ENCODE measurements at places on chromosomes 13 and 19. TPM values are rescaled to one million over a fixed set of nuclear protein-coding genes. Genes with fewer than 3 reads are reported as not detected.

GRCh38 chr13:52454459-52454819 is 839 bp upstream of the CKAP2 start:
- no peak for DNase-seq

- DNase-seq: no peak
Observed at GRCh38 chr13:106466691-106467426, 68.6 kb downstream of the EFNB2 start.

- DNase-seq: no peak
Observed at GRCh38 chr13:34765446-34766180, 176.5 kb upstream of the NBEA start.

DNA sequence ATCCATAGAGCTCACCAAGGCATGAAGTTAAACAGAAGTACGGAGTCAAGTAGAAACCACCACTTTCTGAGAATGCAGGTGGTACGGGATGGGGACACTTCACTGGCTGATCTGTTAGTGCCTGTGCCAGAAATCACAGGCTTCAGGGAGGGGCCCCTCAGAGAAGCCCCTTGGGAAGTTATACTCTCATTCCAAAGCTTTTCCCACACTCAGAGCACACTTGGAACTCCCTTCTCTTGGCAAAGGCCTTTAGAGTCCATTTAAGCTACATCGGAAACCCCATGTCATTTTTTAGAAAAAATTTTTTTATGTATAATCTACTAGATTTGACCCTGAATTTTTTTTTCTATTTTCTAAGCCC is 80.7 kb upstream of the WASF3 start:
- DNase-seq: no peak

DNA sequence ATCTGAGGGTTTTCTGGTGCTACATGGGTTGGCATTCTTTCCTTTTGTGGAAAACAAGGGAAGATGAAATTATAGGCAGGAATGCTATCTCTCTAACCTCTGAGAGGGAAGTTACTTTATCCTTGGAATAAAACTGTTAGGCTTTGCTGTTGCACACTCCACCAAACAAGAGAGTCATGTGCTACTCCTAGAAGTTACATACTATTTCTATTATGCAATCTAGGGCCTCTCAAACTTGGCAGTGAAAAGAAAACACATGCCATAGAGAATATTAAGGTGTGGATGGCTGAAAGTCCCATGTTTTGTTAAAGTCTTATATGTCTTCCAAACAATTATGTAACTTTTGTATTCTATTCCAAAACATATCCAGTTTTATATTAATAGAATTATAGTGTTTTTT is 367.9 kb downstream of the SLC7A1 start:
- no peak for DNase-seq

- DNase-seq: no peak
Observed at GRCh38 chr19:50795664-50796073, 5.5 kb downstream of the ACP4 start.

- DNase-seq: no peak
Observed at GRCh38 chr19:42403586-42403985, 13.5 kb upstream of the CNFN start.

GRCh38 chr19:18650468-18651041 is 13.7 kb downstream of the KLHL26 start:
- peak; percentile 86 for DNase-seq

- no peak for DNase-seq
Observed at GRCh38 chr13:101655435-101655834, 203.0 kb downstream of the ITGBL1 start.

DNA sequence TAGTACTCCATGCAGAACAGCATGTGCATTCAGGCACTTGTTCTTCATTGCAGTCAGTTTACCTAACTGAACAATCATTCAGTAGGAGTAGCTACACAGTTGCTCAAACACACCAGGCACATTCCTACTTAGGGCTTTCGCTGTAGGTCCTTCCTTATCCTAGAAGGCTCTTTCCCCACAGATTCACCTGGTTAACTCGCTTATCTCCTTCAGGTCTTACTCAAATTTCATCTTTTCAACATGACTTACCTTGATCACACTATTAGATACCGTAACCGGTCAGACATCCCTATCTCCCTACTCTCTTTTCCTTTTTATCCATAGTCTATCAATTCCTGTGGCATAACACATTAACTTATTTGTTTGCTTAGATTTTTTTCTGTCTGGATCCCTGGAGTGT is 14.6 kb downstream of the EDNRB start:
- DNase-seq: no peak

- no peak for DNase-seq
Observed at GRCh38 chr19:5628461-5628860, 5.6 kb downstream of the SAFB start.

- no peak for DNase-seq
Observed at GRCh38 chr19:16764793-16765433, 45.3 kb downstream of the NWD1 start.

DNA sequence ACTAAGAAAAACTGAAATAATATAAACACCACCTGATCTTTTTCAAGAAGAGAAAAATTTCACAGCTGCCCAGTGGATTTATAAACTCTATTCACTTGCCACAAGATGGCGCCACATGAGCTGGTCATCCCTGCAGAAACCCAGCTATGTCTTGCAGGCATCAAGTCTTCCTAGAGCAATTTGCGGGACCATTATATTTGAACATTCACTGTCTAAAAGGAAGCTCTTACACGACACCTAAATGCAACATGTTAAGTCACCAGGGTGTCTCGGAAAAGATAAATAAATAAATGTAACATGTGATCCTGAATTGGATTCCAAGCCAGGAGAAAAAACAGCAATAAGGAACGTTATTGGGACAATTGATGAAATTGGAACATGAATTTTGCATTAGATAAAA is 20.3 kb upstream of the AKT2 start:
- no peak for DNase-seq

DNA sequence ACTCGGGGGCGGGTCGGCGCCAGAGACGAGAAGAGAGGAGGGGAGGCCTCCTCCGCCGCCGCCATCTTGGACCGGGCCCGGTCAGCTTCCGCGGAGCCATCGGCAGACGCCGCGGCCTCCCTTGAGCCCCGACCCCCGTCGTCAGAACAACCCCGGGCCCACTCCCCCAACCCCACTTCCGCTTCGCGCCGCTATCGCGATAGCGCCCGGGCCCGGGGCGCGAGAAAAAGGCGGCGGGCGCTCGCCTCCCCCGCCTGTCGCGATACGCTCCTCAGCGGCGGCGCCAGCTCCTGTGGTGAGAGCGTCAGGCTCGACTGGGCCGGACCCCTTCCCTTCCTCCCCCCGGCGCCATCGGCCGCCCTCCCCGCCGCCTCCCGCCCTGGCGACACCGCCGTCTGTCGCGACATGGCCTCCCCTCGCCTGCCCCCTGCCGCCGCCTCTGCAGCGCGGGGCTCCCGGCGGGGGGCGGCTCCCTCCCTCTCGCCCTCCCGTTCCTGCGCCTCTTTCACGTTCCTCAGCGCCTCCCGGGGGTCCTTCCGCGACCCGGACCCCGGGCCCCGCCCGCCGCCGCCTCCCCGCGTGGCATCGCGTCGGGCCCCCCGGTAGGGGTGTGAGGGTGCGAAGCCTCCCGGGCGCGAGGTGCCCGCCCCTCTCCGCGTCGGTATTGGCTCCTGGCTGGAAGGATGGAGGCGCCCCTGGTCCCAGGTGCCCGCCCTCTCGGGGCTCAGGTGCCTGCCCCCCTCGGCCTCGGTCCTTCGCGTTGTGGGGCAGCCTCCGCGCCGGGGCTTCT is at the start of gene CNOT3:
TSS of gene CNOT3 (plus strand) at position 64 of the 790 bp plus-strand sequence. CDS start 5,217 bp downstream, outside the sequence.
- DNase-seq: no peak

- no peak for DNase-seq
Observed at GRCh38 chr13:30608364-30608763, 9.4 kb upstream of the USPL1 start.

DNA sequence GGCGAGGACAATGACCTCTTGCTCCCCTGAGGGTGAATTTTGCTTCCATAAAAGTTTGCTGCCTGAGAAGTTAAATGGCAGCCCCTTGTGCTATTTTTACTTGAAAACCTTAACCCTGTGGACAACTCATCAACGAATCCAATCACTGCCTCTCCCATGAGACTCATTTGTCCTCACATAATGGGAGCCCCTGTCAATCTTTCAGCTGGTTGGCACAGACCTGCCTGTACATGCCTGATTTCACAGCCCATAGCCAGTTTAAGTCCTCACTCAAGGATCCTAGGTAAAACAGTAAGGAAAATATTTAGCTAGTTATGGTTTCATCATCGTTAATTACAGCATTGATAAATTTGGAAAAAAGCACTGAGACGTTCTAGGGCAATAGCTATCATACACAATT is 207.4 kb downstream of the NHLRC3 start:
- DNase-seq: no peak

- peak; percentile 50 for DNase-seq
Observed at GRCh38 chr19:42250666-42251531, 4.0 kb downstream of the ERF start.

DNA sequence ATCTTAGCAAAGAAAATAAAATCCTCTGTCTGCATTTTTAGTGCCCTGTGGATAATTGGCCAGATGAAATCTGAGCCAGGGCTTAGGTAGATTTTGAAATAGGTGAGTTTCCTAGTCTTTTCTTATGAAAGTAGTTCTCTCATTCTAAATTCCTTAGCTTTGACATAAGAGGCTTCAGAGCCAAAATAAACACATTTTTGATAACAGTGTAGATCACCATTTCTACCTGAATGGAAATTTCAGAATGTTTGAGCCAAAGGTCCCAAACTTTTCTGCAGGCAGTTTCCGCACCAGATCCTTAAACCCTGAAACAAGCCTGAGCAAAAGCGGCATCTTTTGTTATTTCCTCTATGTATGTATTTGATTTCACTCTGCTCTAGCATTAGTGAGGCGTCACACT is 551.2 kb downstream of the EFNB2 start:
- no peak for DNase-seq

DNA sequence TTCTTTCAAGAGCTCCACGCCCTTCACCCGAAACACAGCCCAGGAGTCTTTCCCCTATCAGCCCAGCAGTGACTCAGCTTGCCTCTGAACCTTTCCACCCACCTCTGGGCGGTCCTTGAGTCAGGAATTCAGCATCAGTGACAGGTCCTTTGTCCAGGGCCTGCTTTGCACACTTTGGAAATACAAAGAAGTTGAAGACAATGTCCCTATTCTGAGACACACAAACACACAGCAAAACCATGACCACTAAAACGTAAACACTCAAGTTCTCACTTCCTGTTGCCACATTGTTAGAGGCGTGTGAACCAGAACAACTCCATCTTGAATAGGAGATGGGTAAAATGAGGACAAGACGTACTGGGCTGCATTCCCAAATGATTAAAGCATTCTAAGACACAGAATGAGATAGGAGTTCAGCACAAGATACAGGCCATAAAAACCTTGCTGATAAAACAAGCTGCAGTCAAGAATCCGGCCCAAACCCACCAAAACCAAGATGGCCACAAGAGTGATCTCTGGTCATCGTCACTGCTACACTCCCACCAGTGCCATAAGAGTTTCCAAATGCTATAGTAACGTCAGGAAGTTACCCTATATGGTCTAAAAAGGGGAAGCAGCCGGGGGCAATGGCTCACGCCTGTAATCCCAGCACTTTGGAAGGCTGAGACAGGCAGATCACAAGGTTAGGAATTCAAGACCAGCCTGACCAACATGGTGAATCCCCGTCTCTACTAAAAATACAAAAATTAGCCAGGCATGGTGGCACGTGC is 49.2 kb upstream of the ATP12A start:
- no peak for DNase-seq

DNA sequence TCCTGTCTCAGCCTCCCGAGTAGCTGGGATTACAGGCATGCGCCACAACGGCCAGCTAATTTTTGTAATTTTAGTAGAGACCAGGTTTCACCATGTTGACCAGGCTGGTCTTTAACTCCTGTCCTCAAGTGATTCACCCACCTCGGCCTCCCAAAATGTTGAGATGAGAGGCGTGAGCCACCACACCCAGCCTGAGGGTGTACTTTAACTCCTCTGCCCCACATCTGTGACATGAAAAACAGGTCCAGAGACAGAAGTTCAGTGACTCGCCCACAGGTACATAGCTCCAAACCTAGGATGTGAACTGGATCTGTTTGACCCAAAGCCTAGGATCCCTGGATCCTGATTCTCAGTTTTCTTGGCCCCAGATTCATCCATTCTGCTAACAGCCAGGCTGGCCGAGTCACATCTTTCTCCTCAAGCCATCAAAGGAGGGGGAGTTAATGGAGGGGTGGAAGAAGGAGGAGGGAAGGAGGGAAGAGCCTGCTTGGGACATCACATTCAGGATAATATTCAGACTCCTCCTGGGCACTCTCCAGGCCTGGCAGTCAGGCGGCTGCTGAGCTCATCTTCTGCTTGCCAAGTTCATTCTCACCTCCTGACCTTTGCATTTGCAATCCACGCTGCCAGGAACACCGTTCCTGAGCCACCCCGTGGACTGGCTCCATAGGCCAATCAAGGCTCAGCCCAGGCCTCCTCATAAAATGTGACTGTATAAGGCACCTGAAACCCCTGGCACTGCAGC is 3.1 kb downstream of the SPC24 start:
- DNase-seq: peak; percentile 83

- DNase-seq: no peak
Observed at GRCh38 chr13:79647533-79647932, 166.6 kb downstream of the NDFIP2 start.

GRCh38 chr19:339262-339887 is 5.2 kb downstream of the MIER2 start:
- no peak for DNase-seq

DNA sequence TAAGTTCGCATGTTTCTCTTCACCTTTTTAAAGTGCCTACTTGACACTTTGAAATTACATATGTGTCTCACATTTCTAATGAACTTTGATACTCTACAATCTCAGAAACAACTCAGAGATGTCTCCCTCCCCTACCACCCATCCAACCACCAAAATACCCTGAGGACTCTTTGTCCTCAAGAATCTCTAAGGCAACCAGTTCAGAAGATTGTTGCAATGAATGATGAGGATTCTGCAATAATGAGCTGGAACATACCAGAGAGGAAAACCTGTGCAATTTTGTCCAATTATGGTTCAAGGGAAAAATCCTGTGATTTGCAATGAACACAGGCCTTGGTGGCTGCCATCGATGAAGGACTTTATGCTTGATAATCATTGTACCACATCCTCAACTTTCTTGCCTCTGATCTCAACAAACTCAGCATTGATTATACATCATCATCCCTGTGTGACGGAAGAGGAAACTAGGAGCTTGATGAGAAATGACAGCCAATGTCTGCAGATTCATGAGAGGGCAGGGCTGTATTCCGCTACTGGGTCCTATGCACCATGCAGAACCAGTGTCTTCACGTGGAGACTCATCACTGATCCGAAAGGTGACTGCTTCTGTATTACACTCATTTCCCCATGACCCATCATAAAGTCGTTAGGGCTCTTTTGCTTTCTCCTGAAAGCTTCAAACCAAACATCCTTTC is 1.1 kb downstream of the FPR1 start:
- no peak for DNase-seq

ATCAY gene
- total RNA-seq: not detected

ATP4B gene
- total RNA-seq: not detected

PABPC3 gene
- 0.05 TPM for total RNA-seq

ACER1 gene
- not detected for total RNA-seq

APOE gene
- 9.9 TPM for total RNA-seq

ERICH6B gene
- total RNA-seq: not detected

EFNA2 gene
- total RNA-seq: not detected

APOC4 gene
- total RNA-seq: not detected

CEBPG gene
- total RNA-seq: 17.5 TPM

SOX1 gene
- total RNA-seq: not detected

PSG6 gene
- total RNA-seq: not detected

CPB2 gene
- not detected for total RNA-seq

ZNF480 gene
- total RNA-seq: 18.5 TPM
